Cardiac muscle cell (in vitro differentiated cells and primary cell): ENCODE measurements at places on chromosomes 2 and 18. TPM values are rescaled to one million over a fixed set of nuclear protein-coding genes. Genes with fewer than 3 reads are reported as not detected.

The MALT1 gene
- total RNA-seq, result 38.9 and 51.8 TPM in 2 replicates

The UBR3 gene
- 31.8 and 53.1 TPM in 2 replicates for total RNA-seq

The ANKAR gene
- total RNA-seq, result 1.2 and 1.4 TPM in 2 replicates

The ZC3H15 gene
- total RNA-seq, result 30.2 and 50.8 TPM in 2 replicates

The DUSP2 gene
- total RNA-seq, result 0.89 and 3.0 TPM in 2 replicates

The CBLN2 gene
- 0.15 and 2.0 TPM in 2 replicates for total RNA-seq

DNA sequence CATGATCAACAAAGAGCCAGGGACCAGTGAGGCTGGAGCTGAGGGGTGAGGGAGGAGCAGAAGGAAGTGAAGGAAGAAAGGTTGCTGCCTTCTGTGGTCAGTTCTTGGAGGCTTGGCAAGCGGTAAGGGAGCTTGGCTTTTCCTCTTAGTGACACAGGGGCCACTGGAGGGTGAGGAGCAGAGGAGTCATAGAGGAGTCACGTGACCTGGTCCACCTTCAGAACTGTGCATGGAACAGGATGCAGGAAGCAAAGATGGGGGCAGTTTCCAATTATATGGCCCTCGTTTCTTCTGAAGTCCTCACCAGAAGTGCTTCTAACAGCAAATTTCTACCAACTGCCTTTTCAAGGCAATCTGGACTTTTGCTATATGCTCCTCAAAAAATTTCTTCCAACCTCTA, 326.9 kb upstream of the SMIM21 start:
- DNase-seq, result no peak

DNA sequence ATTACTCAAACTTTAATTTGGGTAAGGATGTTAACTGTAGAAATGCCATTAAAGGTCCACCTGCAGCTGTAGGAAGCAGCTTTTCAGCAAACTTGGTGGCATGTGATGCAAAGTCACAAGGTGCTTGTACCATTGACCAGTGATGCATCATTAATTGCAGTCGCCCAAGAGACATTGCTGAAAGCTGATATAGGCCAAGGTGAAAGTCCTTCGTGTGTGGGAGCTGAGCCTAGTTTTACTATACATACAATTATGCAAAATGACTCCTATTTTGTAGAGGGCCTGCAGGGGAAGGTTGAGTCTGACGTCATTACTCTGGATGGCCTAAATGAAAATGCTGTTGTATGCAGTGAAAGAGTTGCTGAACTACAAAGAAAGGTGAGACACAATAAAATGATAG, 40.5 kb downstream of the ALMS1 start:
- no peak for DNase-seq

- DNase-seq, result no peak
Measured at GRCh38 chr2:174621323-174621722, 23.7 kb upstream of the WIPF1 start.

GRCh38 chr2:148022351-148022750, 1.5 kb downstream of the MBD5 start:
- no peak for DNase-seq

DNA sequence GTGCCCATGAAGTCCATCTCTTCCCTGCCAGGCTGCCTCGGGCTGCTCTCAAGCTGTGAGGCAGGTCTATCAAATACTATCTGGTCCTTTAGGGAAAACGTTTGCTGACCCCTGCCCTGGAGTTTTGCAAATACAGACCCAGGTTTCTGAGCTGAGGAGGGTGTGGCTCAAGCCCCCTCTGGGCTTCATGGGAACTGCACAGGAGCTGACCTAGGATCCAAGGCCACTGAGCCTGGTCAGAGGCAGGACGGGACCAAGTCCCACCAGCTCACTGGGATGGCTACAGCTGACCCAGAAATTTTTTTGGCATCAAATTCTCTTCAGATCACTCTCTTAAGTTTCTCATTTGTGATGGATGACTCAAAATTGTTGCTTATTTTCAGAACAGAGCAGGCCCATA, 14.1 kb downstream of the ZNF516 start:
- DNase-seq, result no peak

GRCh38 chr2:160730296-160730995, 236.8 kb upstream of the RBMS1 start:
- no peak for DNase-seq

DNA sequence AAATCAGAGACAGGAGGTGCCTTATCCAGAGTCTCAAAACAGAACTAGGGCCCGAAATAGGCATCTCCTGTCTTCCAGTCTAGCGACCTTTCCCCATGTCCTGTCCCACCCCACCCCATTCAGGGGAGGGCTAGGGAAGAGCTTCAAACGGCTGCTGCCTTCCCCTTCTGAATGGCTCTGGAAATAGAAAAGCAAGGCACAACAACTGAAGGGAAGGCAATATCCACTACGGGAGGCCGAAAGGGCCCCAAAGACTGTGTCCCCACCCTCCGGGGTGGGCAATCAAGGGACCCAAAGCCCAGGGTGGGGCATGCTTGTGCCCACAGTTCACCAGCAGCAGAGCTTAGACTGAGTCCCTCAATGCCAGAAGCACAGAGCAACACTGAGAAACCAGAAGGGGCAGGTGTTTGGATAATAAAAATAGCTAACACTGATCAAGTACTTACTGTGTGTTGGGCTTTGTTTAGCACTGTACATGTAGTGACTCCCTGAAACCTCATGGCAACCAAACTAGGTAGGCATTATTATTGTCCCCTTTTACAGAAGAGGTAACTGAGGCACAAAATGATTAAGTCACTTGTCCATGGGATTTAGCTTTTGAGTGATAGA, 38.5 kb downstream of the CYRIA start:
- DNase-seq, result no peak

GRCh38 chr2:180679693-180680092, 300.7 kb upstream of the UBE2E3 start:
- peak; percentile 23 for DNase-seq

DNA sequence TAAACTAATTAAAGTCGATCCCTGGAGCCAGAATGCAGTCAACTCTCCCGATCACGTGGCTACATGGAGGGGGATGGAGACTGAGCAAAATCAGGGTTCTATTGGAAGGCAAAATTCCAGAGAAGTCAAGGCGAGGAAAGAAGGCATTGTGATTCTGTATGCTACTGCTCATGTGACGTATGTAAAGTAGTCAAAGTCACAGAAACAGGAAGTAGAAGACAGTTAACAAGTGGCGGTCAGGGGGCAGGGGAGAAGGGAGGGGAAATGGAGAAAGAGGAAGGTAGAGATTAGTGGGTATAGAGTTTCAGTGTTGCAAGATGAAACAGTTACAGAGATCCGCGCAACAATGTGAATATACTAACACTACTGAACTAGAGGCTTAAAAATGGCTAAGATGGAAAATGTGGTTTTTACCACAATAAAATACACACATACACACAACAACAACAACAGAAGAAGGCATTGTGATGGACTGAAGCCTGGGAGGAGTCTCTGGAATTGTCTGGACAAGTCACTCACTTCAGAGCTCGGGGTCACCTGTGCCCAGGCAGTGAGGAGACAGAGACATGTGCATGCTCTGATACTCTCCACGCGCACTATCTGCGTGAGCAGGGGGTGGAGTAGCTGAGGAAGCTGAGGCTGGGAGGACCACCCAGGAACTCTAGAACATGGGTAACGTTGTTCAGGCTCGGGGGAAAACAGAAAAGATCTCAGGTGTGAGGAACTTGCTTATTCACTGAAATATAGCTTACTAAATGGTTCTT, 89.9 kb upstream of the CDCA7 start:
- DNase-seq, result no peak

- DNase-seq, result no peak
Measured at GRCh38 chr2:195105581-195105980, 551.4 kb upstream of the SLC39A10 start.

DNA sequence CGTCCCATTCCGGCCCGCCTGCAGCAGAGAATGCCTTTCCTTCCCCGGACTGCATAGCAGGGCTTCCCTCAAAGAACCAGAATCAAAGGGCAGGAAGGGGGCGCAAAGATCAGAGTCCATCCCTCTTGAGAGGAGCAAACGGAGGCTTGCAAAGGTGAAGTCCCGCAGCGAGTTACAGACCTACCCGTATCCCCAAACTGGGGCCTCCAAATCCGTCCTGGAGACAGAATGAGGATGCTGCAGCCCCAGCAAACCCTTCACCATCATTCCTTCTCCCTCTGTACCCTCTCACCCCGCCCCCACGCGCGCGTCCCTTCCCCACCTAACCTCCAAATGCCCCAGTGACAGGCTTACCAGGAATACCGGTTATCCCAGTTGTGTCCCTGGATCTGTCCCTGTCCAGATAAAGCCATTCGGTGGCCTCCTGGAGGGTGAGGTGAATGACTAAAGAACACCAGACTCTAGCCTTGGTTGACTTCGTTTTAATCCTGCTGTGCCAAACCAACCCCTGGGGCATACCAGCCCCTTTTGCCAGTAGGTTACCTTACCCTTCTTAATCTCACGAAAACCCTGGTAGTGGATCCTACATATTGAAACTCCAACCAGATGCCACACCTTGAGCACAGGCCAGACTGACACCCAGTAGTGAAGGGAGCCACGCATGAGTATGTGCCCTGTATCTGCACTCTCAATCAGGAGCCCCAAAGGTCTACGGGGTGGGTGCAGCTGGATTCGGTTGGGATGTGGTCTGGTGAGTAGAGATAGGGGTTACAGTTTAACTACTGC, 961 bp upstream of the SLC40A1 start:
- peak; percentile 18 for DNase-seq

GRCh38 chr2:37354531-37354930, 10.1 kb downstream of the QPCT start:
- DNase-seq, result no peak

GRCh38 chr2:97715951-97716694, 2.7 kb downstream of the ZAP70 start:
- no peak for DNase-seq
